ENCODE measurements at places on chromosomes 1 and 21.

DNA sequence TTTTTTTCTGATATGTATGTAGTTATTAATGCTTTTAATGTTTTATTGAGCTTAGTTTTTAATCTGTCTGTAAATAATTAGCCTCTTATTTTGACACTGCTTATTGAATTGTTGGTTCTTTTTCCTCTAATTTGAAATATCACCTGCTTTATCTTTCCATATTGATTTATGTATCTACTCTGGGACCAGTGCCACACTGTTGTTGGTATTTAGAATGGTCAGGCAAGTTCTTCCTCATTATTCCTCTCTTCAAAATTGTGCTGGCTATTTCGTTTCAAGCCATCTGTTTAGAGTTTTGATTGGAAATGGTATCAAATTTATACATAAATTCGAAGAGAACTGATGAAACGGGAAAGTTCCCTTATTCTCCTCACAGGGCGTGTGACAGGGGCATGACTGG lies 96.8 kb upstream of the APP start:
- DNase-seq = no peak

- DNase-seq = no peak
Measured at GRCh38 chr1:152109231-152109997, 5.8 kb downstream of the TCHH start.

GRCh38 chr1:229334716-229335115 lies 8.1 kb downstream of the CCSAP start:
- no peak for DNase-seq

- no peak for DNase-seq
Measured at GRCh38 chr1:31718327-31718897, 14.6 kb upstream of the COL16A1 start.

DNA sequence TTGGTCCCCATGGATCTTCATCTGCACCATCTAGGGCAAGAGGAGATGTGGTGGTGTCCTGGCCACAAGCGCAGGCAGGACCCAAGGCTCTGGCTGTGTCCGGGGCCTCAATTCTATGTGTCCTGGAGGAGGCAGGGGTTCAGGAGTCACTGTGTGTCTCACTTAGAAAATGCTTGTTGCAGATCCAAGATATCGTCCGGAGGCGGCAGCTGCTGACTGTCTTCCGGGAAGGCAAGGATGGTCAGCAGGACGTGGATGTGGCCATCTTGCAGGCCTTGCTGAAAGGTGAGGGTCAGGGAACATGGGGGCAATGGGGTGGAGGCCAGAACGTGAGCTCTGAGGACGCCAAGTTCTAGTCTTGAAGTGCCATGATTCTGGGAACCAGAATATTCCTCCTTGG lies 29.1 kb downstream of the TRPM2 start:
- DNase-seq = no peak

Data from T-helper 9 cell (primary cell).